ENCODE measurements at places on chromosomes 5 and 9.

GRCh38 chr9:92617951-92618510, 51.9 kb downstream of the IPPK start:
- no peak for DNase-seq

DNA sequence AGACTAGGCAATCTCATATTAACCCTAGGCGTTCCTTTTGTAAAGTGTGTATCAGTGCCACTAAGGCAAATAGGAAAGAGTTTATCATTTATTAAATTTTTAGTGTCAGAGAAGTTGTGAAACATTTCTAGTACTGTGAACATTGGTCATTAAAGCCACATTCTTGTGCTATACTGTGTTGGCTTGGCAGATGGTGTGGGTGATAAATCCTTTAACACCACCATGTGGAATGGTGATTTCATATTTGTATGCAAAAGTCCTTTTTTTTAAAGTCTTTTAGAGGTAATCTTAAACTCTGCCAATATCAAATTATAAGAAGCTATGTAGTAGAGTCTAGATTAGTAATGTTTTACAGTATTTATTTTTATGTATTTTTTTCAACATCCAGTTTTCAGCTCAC, 18.1 kb downstream of the SLC12A2 start:
- no peak for DNase-seq

- no peak for DNase-seq
Observed at GRCh38 chr9:127999461-127999860, 18.7 kb upstream of the EEIG1 start.

DNA sequence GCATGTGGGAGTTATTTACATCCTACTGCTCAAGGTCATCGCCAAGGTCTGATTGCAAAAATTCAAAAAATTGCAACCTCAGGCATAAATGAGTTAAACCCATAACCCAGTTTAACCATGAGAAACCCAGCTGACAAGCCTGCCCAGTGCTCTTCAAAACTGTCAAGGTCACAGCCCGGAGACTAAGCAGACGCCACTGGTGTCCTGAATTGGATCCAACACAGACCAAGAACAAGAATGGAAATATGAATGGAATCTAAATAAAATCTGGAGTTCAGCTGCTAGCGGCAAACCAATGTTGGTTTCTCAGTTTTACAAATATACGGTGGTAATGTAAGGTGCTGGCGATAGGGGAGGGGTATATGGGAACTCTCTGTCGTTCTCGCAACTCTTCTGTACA, 201.5 kb upstream of the MVB12B start:
- DNase-seq, result no peak

- DNase-seq, result no peak
Observed at GRCh38 chr5:131413605-131414559, 150.0 kb downstream of the CDC42SE2 start.

- no peak for DNase-seq
Observed at GRCh38 chr9:134318481-134318891, 7.8 kb upstream of the RXRA start.

- DNase-seq, result no peak
Observed at GRCh38 chr9:123568691-123569688, 213.0 kb downstream of the CRB2 start.

DNA sequence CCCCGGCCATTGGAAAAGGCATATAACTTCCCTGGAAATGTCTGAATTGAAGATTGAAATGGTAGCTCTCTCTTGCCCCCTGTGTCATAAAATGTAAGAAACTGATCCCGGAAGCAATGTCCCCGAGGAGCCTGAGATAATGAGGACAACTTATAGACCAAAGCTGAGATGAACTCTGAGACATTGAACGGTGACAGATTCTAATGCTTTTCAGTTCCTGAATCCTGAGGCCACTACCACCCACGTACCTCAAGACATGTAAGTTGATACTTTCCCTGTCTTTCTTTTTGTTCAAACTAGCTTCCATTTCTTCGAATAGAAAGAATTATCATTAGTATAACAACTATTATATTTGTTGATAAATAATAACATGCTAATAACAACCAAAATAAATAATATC, 51.0 kb downstream of the KIF4B start:
- DNase-seq, result no peak

- DNase-seq, result no peak
Observed at GRCh38 chr9:7239708-7240107, 481.9 kb downstream of the KDM4C start.

DNA sequence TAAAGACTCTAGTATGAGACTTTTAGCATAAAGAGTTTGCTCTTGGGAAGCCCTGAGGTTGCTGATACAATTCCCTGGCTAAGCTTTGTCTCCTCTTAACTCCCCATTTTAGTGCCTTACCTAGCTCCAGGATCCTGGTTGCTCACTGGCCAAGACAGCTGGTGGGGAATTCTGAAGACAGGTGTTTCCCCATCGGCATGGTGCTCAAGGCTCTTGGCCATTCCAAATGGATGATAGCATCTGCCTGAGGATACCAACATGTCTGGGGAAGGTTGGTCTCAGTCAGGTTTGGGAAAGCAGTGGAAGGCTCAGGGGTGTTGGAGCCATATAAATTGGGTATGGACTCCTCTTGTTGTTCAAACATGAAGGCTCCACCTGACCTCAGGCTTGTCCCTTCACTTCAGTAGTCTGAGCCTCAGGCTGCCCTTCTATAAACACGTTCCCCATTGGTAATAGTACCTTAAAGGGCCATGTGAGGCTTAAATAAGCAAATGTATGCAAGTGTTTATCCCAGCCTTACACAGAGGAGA, 44.5 kb upstream of the CXCL14 start:
- no peak for DNase-seq

DNA sequence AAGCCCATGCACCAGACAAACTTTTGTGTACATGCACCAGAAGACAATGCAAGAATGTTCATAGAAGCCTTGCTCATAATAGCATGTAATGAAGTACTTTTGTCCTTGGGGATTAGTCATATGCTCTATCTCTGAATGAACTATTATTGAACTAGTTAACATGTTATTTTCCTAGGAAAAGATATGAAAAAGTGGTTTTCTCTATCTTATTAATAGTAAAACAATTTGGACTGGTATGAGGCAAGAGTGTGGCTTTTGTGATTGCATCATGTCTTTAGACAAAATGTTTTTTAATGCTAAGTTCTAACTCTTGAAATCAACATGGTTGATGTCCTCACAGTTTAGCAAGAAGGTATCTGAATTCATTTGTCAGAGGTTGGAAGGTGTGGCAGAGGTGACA, 55.7 kb upstream of the SPDL1 start:
- DNase-seq, result no peak

- no peak for DNase-seq
Observed at GRCh38 chr9:119611565-119611964, 242.3 kb upstream of the BRINP1 start.

DNA sequence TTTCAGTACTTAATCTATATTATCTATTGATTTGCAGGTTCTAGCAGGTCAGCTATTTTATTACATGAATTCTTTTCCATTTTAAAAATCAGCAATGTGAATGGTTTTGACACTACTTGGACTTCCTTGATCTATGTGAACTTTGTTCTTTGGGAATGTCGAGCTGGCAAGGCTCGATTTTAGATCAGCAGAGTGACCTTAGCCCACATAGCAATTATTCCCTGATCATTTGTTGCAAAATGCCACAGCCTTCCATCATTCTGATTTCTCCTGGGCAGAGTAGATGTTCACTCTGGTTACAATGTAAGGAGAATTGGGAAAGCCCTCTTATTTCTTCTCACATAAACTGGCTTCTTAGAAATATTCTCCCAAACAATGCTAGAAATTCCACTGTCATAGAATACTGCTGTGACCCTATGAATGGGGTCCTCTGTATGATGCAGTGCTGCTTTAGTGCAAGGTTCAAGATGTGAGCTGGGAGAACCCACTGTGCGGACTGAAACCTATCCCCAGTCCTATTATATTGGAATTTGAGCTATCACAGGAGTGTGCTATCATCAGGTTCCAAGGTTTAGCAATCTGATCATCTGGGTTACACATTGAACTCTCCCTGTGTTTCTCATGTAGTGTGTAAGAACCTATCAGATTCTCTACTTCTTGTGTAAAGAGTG, 15.7 kb upstream of the GDA start:
- DNase-seq, result no peak

DNA sequence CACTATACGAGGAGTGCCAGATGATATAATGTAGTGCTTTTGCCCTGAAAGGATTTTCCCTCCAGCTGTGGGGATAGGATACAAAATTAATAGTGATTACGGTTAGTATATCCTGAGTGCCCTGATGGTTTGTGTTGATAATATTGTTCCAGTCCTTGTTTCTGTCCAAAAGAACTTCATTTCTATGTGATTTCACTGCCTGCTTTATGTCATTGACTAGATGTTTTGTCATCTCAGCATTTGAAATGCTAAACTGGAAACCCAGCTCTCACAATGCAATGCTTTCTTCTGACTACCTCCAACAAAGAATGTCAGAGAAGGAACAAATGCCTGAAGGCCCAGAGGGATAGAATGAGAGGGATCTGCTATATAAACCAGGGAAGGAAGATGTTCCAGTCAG, 177.8 kb downstream of the NIPBL start:
- DNase-seq, result no peak

DNA sequence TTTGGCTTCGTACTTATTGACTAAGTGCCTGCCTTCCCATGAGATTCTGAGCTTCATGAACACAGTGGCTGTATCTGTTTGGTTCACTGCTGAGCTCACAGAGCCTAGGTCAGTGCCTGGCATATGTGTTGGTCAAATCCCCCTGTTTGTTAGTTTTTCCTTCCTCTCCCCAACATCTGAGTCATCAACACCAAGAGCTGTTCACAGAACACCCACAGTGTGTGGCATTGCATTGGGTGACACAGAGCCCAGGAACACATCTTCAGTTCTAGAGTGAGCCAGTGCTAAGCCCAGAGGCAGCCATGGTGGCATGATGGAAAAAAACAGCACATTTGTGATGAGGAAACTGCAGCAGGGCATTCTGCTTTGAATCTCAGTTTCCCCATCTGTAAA, 294.6 kb downstream of the SEC61B start:
- no peak for DNase-seq

Measured in stimulated activated CD8-positive, alpha-beta memory T cell treated with anti-CD3 and anti-CD28 coated beads, Interleukin-4, amount 100 ng/mL, for 24 hours (primary cell).